ENCODE measurements at places on chromosomes 2 and 18.

DNA sequence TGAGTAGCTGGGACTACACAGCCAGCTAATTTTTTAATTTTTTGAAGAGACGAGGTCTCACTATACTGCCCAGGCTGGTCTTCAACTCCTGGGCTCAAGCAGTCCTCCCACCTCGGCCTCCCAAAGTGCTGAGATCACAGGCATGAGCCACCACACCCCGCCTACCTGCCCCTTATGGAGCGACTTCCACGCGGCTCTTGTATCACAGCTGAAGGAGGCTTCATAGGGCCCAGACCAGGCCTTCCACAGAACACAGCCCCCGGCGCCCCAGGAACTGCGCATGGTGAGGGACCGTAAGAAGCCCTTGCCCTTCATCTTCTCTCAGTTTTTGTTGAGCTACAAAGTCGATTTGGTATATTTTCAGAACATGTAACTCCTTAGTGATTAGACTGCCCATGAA, 220.3 kb downstream of the KLHL29 start:
- H3K27ac ChIP-seq: no peak overlapping the region
- H3K27me3 ChIP-seq: no peaks in the 10 kb centered on the region
- no peak overlapping the region for H3K4me3 ChIP-seq
- no peaks in the 10 kb centered on the region for H3K36me3 ChIP-seq
- DNase-seq: no peak

DNA sequence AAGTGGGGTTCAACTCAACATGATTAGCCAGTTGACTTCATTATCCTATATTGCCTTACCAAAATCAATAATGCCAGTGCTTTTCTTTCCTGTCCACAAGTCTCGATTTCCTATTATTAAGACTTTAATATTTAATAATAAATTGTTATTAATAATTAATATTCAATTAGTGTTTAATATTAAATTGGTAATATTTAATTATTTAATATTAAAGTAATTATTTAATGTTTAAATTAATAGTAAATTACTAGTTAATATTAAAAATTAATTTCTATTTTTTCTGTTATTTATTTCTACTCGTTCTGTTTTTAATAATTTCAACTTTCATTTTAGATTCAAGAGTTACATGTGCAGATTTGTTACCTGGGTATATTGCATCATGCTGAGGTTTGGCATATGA, 243.2 kb downstream of the GULP1 start:
- H3K36me3 ChIP-seq: no peaks in the 10 kb centered on the region
- DNase-seq: no peak
- H3K4me1 ChIP-seq: no peaks in the 10 kb centered on the region

GRCh38 chr2:97752342-97753334, 39.3 kb downstream of the ZAP70 start:
- no peaks in the 10 kb centered on the region for H3K27me3 ChIP-seq
- H3K36me3 ChIP-seq: no peaks in the 10 kb centered on the region
- H3K27ac ChIP-seq: no peak overlapping the region
- peaks cover 13% of the 10 kb centered on the region for H3K4me1 ChIP-seq
- no peak overlapping the region for H3K4me3 ChIP-seq

DNA sequence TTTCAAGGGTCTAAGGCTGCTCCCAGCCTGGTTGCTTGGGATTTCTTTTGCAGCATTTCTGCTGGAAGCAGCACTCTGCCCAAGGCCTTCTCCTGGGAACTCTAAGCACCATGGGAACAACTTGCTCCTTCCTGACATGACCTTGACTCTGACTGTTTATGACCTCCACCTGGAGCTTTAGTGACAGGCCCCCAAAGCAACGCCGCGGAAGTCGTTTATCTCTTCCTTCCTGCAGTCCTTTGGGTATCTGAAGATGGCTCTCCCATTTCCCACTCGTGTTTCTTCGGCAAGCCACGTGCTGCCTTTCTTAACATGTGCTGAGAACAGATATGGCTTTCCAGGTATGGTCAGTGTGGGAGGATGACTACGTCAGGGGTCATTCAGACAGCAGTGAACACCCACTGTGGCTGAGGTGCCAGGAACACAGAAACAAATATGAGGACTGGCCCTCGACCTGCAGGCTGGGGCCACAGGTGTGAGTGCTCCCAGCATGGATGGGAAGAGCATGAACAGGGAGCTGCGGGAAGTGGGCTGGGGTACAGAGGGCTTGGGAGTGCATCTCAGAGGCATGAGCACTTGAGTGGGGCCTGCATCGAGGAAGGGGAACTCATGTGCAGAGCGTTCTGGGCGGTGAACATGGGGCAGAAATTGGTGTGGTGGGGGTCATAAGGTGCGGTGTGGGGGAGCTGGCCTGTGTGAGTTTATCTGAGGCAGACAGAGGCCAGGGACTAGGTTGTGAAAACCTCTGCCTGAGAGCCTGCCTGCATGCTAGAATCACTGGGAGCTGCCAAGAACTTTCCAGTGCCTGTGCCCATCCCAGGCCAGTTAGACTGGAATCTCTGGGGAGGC, 140.5 kb downstream of the TSN start:
- H3K27me3 ChIP-seq: no peaks in the 10 kb centered on the region
- no peaks in the 10 kb centered on the region for H3K4me1 ChIP-seq
- no peak overlapping the region for H3K27ac ChIP-seq
- DNase-seq: no peak
- no peak overlapping the region for H3K4me3 ChIP-seq

DNA sequence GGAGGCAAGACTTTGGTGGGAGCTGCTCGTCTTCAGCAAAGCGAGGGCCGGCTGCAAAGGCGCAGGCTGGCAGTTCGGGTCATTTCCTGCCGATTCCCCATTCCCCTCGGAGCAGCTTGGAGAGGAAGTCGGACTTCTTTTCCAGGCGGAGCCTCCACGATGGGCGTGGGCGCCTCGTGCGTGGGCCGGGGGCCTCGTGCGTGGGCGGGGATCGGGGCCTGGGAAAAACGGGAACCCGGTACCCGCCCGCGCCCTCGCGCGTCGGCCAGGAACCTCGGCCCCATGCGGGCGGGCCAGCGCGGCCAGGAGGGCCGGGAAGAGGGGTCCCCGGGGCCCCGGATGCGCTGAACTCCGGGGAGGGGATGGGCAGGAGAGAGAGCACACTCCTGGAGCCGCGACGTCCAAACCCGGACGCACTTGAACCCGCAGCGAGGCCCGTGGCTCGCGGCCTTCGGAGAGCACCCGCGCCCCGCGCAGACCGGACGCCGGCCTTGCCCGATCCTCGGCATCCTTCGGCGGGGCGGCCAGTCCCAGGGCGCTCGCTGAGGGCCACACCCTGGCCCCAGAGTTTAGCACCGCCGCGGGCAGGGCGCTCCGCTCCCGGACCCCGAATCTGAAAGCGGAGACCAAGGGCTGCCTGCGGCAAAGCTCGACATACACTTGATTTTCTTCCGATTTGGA, 368.4 kb downstream of the MTX2 start:
- no peak overlapping the region for H3K27ac ChIP-seq
- peak; percentile 74 for DNase-seq
- peaks cover 75% of the 10 kb centered on the region for H3K27me3 ChIP-seq

DNA sequence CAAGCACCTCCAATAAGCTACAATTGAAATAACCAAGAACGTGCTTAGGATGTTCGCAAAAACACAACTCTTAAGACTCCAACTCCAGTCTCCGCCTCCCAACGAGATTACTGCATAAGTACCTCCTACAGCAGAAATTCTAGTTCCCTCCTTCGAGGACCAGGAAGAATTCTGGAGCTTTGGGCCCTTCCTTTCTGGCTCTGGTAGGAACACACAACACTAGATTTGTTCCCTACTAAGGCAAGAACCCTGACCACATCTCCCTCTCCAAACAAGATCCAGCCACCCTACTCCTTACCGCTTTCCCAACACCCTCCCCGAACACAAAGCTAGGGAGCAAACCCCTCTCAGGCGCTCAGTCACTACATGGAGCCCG, 721 bp downstream of the ADAM17 start:
- H3K4me1 ChIP-seq: peaks cover 23% of the 10 kb centered on the region
- H3K36me3 ChIP-seq: no peaks in the 10 kb centered on the region
- H3K4me3 ChIP-seq: peak overlapping the region; percentile 98

GRCh38 chr2:227509824-227510619, 38.1 kb downstream of the AGFG1 start:
- peaks cover 70% of the 10 kb centered on the region for H3K4me1 ChIP-seq
- no peaks in the 10 kb centered on the region for H3K36me3 ChIP-seq
- no peak overlapping the region for H3K4me3 ChIP-seq
- DNase-seq: peak; percentile 32
- no peaks in the 10 kb centered on the region for H3K27me3 ChIP-seq

- H3K4me1 ChIP-seq: no peaks in the 10 kb centered on the region
- no peaks in the 10 kb centered on the region for H3K27me3 ChIP-seq
- no peak overlapping the region for H3K27ac ChIP-seq
- DNase-seq: no peak
- no peaks in the 10 kb centered on the region for H3K36me3 ChIP-seq
Measured at GRCh38 chr2:12705742-12706141, 11.0 kb upstream of the TRIB2 start.

GRCh38 chr2:23700627-23701026, 226.3 kb downstream of the ATAD2B start:
- no peak overlapping the region for H3K27ac ChIP-seq
- DNase-seq: no peak
- H3K27me3 ChIP-seq: no peaks in the 10 kb centered on the region
- no peaks in the 10 kb centered on the region for H3K4me1 ChIP-seq

GRCh38 chr2:185477452-185477851, 261.2 kb upstream of the FSIP2 start:
- H3K4me3 ChIP-seq: no peak overlapping the region
- no peaks in the 10 kb centered on the region for H3K36me3 ChIP-seq
- no peaks in the 10 kb centered on the region for H3K27me3 ChIP-seq
- H3K27ac ChIP-seq: no peak overlapping the region

DNA sequence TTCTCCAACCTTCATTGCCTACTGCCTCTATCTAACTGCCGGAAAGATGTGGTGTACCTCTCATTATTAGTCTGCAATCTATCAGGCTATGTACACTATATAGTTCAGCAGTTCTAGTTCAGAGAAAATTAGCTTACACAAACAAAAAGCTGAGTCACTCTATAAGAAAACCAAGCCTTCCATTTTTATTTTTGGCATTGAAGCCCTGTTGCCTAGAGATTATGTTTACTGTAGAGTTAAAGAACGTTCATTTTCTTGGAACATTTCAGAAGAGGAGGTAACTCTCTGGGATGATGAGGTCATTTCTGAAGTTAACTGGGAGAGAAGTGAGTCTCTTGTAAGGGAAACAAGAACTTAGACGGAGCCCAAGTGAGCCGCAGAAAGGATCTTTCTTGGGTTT, 133.5 kb downstream of the FAM124B start:
- H3K36me3 ChIP-seq: no peaks in the 10 kb centered on the region
- H3K4me1 ChIP-seq: peaks cover 14% of the 10 kb centered on the region
- no peak overlapping the region for H3K4me3 ChIP-seq
- DNase-seq: no peak

DNA sequence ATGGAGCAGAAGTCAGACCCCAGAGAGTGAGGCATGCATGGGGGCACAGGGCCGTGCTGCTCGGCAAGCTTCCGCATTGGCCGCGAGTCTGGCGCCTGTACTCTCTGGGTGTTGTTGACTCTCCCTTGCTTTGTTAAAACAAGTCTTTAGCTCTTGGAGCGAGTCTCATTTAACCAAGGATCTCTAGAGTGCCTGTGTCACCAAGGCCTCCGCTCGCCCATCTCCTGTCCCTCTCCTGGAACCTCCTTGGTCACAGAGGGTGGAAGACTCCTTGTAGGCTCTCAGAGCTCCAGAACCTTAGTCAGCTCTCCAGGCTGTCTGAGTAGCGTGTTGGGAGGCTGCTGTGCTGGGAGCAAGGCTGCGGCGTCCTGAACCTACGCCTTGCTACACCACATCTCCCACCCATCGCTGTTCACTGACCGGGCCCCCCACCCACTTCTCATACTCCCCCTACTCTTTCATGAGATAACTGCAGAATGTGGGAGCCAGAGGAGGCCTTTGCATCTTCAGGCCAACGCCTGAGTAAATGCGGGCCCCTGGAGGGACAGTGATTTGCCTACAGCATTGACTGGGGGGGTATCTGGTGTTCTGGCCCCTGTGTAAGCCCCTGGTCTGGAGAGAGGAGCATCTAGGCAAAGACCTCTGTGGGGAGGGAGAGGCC, 66.1 kb downstream of the CIB4 start:
- no peak overlapping the region for H3K27ac ChIP-seq
- H3K36me3 ChIP-seq: no peaks in the 10 kb centered on the region
- H3K27me3 ChIP-seq: no peaks in the 10 kb centered on the region
- no peak for DNase-seq
- 0 out of 2 replicates have a peak, but pooled peaks cover 3% of the 10 kb centered on the region for H3K4me1 ChIP-seq

GRCh38 chr2:10136101-10136934, 13.8 kb downstream of the RRM2 start:
- H3K27me3 ChIP-seq: no peaks in the 10 kb centered on the region
- H3K27ac ChIP-seq: no peak overlapping the region
- H3K36me3 ChIP-seq: peaks cover 5% of the 10 kb centered on the region
- H3K4me1 ChIP-seq: peaks cover 18% of the 10 kb centered on the region
- no peak for DNase-seq

DNA sequence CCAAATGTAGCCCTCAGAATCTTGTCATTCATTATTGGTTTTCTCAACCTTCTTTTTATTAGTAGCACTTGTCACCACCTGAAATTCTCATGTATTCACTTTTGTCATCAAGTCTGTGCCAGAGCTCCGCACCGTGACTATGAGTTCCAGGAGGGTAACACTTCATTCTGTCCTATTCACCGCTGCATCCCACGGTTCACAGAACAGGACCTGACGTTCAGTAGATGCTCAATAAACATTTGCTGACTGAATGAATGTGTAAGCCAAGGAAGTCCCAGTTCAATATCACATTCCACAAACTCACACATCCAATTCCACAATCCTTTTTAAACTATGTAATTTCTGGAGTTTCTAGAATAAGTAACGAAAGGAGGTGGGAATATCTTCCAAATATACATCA, 65.5 kb downstream of the MOGAT1 start:
- no peaks in the 10 kb centered on the region for H3K27me3 ChIP-seq
- H3K4me3 ChIP-seq: no peak overlapping the region
- H3K27ac ChIP-seq: no peak overlapping the region
- no peak for DNase-seq

GRCh38 chr2:200121931-200122330, 166.5 kb downstream of the MAIP1 start:
- H3K4me1 ChIP-seq: no peaks in the 10 kb centered on the region
- peaks cover 14% of the 10 kb centered on the region for H3K36me3 ChIP-seq

- H3K4me3 ChIP-seq: no peak overlapping the region
- no peaks in the 10 kb centered on the region for H3K36me3 ChIP-seq
- no peak for DNase-seq
- no peaks in the 10 kb centered on the region for H3K27me3 ChIP-seq
- H3K27ac ChIP-seq: no peak overlapping the region
Measured at GRCh38 chr2:127194447-127194846, 25.7 kb downstream of the CYP27C1 start.

- no peak for DNase-seq
- no peaks in the 10 kb centered on the region for H3K4me1 ChIP-seq
- no peak overlapping the region for H3K4me3 ChIP-seq
- H3K27me3 ChIP-seq: no peaks in the 10 kb centered on the region
- H3K36me3 ChIP-seq: no peaks in the 10 kb centered on the region
Measured at GRCh38 chr2:186746584-186746983, 52.7 kb downstream of the FAM171B start.

- H3K4me3 ChIP-seq: no peak overlapping the region
- no peaks in the 10 kb centered on the region for H3K36me3 ChIP-seq
- H3K27me3 ChIP-seq: no peaks in the 10 kb centered on the region
- H3K27ac ChIP-seq: no peak overlapping the region
Measured at GRCh38 chr2:241189093-241189855, 797 bp downstream of the ANO7 start.

All from GM23338 (cell line).